ENCODE measurements at places on chromosomes 3 and 15.

GRCh38 chr15:83734487-83734886 lies 80.6 kb downstream of the ADAMTSL3 start:
- H3K27ac ChIP-seq: no peak overlapping the region
- no peak for DNase-seq
- H3K4me3 ChIP-seq: no peak overlapping the region
- no peaks in the 10 kb centered on the region for H3K36me3 ChIP-seq
- H3K4me1 ChIP-seq: no peaks in the 10 kb centered on the region
- H3K27me3 ChIP-seq: no peaks in the 10 kb centered on the region

DNA sequence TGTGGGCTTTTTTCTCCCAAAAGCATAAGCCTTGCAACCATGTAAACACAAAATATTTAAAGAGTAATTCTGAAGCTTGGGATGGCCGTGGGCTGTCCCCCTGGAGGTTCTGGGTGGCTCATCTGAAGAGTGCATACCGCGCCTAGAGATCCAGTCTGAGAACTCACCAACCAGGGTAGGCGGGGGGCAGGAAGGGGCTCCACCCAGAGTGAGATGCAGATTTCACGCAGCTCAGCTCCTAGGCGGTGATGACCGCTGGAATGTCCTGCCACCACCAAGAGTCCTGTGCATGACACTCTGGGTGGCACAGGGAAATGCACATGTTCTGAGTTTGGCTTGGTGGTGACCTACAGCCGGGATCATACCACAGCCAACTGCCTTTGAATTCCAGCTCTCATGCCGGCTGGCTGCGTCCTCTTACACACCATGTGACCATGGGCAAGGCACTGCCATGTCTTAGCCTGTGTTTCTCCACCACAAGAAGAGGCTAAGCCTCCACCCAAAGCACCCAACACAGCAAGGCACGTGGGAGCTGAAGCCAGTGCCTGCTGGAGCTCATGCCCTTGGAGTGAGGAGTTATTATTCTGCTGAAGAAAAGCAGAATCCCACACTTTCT lies 125.1 kb upstream of the IQSEC1 start:
- no peak for DNase-seq
- no peaks in the 10 kb centered on the region for H3K36me3 ChIP-seq
- no peak overlapping the region for H3K4me3 ChIP-seq
- H3K4me1 ChIP-seq: peaks cover 4% of the 10 kb centered on the region

- no peak overlapping the region for H3K27ac ChIP-seq
- H3K4me1 ChIP-seq: no peaks in the 10 kb centered on the region
- no peaks in the 10 kb centered on the region for H3K36me3 ChIP-seq
- no peaks in the 10 kb centered on the region for H3K27me3 ChIP-seq
- DNase-seq: no peak
- no peak overlapping the region for H3K4me3 ChIP-seq
Observed at GRCh38 chr3:172079326-172079976, 40.1 kb downstream of the FNDC3B start.

DNA sequence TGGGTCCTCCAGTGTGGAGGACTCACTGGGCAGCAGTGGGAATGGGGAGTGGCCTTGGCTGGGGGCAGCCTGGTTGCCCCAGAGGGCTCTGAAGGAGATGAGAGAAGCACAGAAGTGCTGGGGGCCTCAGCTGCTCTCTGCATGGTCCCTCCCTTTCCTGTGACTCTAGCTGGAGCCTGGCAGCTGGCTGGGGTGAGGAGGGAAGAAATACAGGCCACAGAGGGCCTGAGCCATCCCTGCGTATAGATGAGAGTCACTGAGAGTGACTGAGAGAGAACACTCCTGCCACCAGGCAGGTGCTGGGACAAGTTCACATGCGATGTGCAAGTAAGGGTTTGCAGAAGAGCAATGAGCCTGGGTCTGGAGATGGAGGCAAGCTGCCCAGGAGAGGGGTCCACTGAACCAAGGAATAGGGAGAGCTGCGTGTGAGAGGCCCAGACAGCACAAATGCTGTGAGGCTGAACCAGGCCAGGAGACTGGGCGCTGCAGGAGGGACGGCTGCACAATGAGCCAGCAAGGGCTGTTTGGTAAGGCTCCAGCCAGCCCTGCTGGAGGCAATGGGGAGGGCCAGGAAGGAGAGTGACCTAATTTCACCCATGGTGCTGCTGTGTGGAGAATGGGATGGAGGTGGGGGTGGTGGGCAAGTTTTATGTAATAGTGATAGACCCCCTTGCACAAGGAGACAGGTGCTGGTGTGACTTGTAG lies 87.2 kb downstream of the CLSTN2 start:
- no peaks in the 10 kb centered on the region for H3K36me3 ChIP-seq
- no peak overlapping the region for H3K27ac ChIP-seq
- no peaks in the 10 kb centered on the region for H3K4me1 ChIP-seq
- no peak for DNase-seq

DNA sequence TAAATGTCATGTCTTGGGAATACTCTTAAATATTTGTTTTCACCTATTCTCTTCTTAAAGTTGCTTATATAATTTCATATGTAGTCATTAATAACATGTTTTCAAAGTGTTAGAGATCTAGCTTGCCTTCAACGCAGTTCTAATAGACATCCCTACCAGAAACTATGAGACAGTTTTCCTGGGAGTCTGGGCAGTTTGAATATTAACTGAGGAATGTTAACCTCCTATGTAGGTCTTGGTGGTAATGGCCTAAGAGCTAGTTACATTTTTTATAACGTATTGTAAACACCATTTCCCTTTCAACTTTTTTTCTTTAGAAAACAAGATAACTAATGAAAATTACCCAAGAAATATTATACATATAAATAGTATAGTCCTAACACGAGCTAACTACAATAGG lies 328.2 kb downstream of the TIGIT start:
- no peak overlapping the region for H3K27ac ChIP-seq
- no peaks in the 10 kb centered on the region for H3K27me3 ChIP-seq
- no peak for DNase-seq

DNA sequence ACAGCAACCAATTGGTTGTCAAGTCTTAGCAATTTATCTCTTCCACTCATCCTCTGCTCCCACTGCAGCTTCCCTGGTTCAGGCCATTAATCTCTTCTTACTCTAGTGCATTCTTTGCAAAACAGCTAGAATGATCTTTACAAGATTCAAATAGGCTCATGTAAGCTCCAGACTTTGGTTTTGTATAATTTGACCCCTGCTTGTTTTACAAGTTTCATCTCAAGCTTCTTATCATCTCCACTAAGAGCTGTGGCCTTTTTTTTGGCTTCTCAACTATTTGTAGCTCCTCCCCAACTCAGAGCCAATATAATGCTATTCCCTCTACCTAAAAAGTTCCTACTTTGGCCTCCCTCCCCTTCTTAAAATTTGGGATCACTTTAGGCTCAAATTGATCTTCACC lies 121.8 kb downstream of the GOLIM4 start:
- no peak for DNase-seq
- H3K27ac ChIP-seq: no peak overlapping the region
- H3K36me3 ChIP-seq: no peaks in the 10 kb centered on the region
- H3K4me1 ChIP-seq: no peaks in the 10 kb centered on the region
- no peaks in the 10 kb centered on the region for H3K27me3 ChIP-seq

DNA sequence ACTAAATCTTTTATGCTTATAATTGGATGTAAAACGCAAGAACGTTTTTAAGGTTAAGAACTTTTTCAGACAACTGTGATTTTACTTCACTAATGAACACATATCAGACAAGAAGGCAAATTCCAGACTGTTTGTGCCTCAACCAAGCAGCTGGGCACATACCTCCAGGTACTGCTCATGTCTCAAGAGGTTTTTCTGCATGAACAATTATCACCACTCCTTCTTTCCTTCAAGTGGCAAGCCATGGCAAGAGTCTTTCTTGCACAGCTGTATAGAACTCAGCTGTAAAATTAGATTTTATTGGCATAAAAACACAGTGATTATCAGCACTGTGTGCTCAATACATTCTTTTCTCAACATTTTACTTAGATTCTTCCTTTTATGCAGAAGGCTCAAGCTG lies 64.3 kb downstream of the FNDC3B start:
- H3K4me3 ChIP-seq: no peak overlapping the region
- DNase-seq: no peak
- H3K36me3 ChIP-seq: no peaks in the 10 kb centered on the region
- no peaks in the 10 kb centered on the region for H3K27me3 ChIP-seq
- peaks cover 39% of the 10 kb centered on the region for H3K4me1 ChIP-seq

DNA sequence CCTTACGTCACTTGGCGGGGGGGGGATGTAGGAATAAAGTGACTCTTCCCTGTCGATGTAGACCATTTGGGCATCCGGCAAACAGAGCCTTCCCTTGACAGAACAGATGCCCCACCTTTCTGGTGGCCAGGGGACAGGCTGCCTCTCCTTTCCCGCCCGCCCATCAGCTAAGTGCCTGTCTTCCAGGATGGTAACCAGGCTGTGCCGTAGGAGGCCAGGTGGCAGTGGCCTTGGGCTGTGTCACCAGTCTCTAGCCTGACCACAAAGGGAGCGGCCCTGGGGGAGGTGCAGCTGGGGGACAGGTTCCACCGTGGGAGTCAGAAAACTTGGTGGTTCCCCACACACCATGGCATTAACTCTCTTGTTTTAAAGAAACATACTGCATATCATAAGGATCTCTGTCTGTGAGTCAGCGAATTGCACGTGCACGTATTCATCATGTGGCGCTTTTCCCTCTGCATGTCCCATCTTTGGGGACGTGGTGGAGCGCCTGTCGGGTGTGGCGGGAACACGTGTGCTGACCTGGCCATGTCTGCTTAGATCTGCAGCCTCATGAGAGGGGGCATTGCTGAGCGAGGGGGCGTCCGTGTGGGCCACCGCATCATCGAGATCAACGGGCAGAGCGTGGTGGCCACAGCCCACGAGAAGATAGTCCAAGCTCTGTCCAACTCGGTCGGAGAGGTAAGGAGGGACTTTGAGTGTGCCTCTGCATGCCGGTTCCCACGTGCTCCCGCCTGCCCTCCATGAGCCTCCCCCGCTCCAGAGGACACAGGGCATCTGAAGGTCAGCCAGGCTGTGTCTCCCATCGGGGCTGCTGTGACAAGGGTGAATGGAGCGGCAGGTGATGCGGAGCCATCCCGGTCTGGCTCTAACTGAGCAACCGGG lies 156.0 kb downstream of the NSMCE3 start:
- peaks cover under 1% of the 10 kb centered on the region for H3K36me3 ChIP-seq
- H3K4me1 ChIP-seq: no peaks in the 10 kb centered on the region
- H3K27me3 ChIP-seq: no peaks in the 10 kb centered on the region
- no peak overlapping the region for H3K27ac ChIP-seq

Data from effector memory CD4-positive, alpha-beta T cell (primary cell).